CD4-positive, alpha-beta T cell treated with Interleukin-15 for 1 hour (primary cell): ENCODE measurements at places on chromosomes 16 and 17.
A peak's percentile ranks its signal among the peaks of the same experiment; 100 is the strongest.

GRCh38 chr17:79702034-79702433 is 28.7 kb upstream of the ENPP7 start:
- no peak for DNase-seq

DNA sequence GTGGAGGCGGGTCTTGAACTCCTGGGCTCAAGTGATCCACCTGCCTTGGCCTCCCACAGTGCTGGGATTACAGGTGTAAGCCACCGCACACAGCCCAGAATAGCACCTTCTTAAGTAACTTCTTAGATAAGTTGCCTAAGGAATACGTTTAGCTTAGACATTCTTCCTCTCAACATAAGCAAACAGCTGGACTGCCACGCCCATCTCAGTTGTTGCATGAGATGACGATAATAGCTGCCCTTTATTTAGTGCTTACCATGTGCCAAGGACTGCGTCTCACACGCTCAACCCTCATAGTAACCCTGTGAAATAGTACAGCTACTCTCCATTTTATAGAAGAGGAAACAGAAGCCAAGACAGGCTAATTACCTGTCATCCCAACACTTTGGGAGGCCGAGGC is 11.8 kb downstream of the HASPIN start:
- DNase-seq = no peak

GRCh38 chr16:67112591-67113399 is 3.1 kb downstream of the PHAF1 start:
- DNase-seq = no peak

DNA sequence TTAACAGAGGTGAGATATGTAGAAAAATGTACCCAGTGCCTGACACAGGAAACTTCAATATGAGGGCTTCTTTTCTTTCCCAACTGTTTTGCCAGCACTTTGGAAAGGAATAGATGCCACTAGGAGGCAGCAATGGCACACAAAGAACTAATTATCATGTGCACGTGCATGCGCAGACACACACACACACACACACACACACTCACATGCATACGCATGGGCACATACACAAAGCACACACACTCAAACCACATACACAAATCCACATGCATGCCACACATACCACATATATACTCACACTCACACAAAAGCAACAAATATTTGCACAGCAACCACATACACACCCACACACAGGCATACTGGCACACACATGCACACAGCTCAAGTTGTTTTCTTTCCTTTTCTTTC is 8.8 kb upstream of the CEP112 start:
- DNase-seq = peak; percentile 59

DNA sequence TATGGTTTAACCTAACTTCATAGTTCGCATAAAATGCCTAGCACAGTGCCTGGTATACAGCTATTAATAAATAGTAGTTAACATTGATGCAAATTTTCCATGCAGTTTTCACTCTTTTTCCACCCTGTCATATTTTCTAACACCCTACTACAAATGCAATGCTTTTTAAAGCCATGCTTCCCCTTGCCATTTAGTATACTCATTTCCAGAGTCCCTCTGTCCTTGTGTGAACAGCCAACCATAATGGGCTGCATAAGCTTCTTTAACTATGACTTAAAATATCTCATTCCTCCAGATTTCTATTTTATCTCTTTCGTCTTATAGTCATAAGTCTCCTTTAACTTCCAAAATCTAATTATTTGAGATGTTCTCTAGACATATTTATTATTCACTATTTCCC is 284.1 kb downstream of the GRIN2A start:
- DNase-seq = no peak

GRCh38 chr17:76820561-76820960 is 47.6 kb upstream of the MGAT5B start:
- no peak for DNase-seq

- DNase-seq = no peak
Measured at GRCh38 chr17:46876353-46876887, 25.0 kb downstream of the WNT9B start.

- DNase-seq = no peak
Measured at GRCh38 chr16:90010676-90011507, 8.4 kb downstream of the DBNDD1 start.

- DNase-seq = no peak
Measured at GRCh38 chr16:55571191-55571897, 4.9 kb downstream of the CAPNS2 start.

- no peak for DNase-seq
Measured at GRCh38 chr16:19639986-19640421, 78.0 kb downstream of the KNOP1 start.

GRCh38 chr17:51036084-51036483 is 84.6 kb downstream of the SPAG9 start:
- DNase-seq = no peak

- DNase-seq = peak; percentile 59
Measured at GRCh38 chr17:82985973-82986372, 93.4 kb upstream of the METRNL start.

DNA sequence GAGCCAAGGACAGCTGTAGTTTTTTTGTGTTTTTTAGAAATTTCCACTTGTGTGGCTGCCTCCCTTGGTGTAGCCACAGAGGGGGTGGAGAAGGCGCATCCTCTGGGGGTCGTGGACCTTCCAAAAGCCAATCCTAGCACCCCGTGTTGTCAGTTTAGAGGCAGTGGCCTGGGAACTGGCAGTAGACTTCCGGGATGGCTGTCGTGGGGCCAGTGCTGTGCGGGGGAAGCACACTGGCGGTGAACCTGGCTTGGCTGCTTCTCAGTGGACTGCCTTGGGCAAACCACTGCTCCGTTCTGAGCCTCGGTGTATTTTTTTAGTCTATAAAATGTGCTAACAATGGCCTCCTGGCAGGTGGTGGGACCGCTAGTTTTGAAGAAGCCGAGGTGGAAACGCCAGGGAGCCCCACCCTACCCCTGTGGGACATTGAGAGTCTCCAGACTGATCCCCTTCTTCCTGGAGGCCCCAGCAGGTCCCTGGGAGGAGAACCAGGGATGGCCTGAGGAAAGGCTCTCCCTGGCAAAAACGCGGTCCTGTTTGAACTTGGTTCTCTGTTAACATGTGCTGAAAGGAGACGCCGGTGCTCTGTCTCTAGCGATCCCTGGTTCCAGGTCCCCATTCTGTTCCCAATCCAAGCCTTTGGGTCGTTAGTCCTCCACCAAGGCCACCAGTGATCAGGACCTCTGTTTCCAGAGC is 125.7 kb downstream of the CMIP start:
- no peak for DNase-seq

DNA sequence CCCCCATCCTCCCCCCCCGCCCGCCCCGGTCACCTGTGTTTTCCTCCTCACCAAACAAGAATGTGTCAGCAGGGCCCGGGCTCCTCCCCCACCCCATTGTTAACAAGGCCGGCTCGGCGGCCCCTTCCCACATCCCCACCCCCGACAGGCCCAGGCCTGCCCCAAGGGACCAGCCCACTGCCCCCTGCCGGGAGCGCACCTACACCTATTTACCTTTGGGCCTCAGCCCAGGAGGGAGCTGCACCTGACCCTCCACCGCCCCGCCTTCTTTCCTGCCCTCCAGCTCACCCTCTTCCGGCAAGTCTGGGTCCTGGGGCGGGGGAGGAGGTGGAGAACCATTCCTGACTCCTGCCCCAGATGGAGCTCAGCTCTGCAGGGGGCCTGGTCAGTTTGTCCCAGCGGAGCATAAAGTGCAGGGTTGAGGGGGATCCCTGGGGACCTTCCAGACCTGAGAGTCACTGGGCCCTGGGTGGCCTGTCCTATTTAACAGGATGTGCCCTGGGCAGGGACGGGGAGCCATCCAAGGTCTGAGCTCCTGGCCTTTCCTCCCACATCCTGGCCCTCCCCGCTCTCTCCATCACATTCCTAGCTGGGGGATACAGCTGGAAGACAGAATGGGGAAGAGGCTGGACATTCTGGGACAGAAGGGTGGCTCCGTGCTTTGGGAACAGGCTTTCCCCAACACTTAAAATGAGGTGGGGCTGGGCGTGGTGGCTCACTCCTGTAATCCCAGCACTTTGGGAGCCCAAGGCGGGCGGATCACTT is 8.3 kb downstream of the FOXJ1 start:
- DNase-seq = no peak

DNA sequence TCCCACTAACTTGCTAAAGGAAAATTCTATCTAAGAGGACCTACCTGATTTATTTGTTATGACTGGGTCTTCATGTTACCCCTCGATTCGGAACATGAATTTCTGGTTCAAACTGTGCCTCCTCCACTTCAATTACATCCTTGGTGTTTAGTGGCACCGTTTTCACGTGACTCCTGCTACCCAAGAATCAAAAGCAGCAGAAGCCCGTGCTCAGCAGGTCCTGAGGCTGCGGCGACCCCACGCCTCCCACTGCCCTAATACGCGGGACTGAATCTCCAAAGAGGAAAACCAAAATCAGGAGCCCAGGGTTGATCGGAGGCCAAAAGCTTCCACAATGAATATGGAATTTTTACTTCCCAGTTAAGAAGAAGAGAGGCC is 94.0 kb upstream of the METRNL start:
- no peak for DNase-seq

DNA sequence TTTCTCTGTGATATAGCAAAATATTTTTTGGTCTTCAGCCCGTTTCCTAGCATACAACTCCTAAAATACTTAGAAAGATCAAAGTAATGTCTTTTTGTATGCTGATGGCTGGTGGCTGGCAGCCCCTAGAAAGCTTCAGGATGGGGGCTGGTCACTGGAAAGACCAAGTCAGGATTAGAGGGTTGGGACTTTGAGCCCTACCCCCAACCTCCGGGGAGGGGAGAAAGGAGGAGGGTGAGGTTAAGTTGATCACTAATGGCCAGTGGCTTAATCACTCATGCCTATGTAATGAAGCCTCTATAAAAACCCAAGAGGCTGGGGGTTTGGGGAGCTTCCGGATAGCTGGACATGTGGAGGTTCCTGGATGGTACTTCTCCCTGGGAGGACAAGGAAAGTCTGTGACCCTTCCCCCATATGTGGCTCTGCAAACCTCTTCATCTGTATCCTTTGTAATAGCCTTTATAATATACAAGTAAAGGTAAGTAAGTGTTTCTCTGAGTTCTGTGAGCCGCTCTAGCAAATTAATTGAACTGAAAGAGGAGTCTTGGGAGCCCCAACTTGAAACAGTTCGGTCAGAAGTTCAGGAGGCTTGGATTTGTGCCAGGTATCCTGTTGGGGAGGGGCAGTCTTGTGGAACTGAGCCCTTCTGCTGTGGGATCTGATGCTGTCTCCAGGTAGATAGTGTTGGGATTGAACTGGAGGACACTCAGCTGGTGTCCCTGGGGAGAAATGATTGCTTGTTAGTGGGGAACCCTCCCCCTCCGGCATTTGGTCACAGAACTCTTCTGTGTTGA is 3.5 kb downstream of the SLC7A6 start:
- no peak for DNase-seq

DNA sequence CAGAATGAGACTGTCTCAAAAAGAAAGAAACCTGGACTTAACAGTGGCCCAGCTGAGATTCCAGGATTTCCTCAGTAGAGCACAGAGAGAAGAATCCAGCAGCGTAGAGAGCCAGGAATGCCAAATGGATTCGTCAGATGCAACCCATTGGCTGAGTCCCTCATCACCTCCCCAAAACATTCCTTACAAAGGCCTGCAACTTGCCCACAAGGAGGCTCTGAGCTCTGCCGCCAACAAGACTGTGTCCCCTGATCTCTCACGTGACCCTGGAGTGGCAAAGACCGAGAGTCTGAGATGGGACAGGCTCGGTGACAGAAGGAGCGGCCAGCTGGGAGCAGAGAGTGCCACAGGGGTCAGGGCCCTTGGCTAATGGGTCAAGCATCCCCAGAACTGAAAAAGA is 6.9 kb upstream of the CHMP6 start:
- no peak for DNase-seq

DNA sequence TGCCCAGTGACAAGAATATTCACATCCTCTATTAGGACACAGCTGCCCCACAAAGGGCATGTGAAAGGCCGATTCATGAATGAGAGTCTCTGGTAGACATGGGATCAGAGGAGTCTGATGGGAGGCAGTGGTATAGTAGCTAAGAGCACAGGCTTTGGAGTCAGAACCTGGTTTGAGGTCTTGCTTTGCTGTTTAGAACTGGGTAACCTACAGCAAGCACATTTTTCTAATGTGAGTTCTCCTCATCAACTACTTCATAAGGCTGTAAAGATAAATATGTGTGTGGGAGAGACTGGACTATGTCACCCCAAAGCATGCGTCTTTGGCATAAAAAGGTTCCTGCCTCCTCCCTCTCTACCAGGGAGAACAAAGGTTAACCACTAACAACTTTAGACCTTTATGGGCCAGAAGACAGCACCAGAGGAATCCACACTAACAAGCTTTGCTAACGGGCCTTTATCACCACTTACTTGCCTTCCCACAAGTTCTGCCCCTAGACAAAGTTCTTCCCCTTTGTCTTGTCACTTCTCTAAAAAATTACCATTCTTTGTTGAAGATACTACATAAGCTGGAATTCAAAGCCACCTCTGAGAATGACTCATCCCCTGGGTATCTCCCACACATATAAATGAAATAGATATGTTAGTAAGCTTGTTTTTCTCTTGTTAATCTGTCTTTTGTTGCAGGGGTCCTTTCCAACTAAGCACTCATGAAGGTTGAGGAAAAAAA is 21.1 kb downstream of the CDR2 start:
- no peak for DNase-seq

DNA sequence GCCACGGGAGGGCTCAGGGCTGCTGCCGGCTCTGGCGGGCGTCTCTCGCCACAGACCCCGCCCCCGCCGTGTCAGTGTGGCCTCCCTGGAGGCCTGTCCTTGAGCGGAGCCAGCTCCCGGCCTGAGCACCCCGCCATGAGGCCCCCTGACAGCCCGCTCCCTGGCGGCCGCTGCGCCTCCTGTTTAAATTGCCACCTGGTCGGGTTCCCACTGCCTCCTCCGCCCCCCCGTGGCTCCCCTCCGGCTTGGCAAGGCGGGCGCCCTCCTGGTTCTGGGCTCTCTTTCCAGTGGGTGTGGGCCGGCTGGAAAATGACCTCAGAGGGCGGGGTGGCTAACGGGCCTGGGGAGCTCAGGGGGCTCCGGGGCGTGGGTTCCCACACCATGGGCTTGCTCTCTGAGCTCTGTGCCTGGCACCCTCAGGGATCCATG is 42.1 kb upstream of the SSTR5 start:
- no peak for DNase-seq

- no peak for DNase-seq
Measured at GRCh38 chr17:19753661-19754463, 5.8 kb upstream of the ALDH3A1 start.

DNA sequence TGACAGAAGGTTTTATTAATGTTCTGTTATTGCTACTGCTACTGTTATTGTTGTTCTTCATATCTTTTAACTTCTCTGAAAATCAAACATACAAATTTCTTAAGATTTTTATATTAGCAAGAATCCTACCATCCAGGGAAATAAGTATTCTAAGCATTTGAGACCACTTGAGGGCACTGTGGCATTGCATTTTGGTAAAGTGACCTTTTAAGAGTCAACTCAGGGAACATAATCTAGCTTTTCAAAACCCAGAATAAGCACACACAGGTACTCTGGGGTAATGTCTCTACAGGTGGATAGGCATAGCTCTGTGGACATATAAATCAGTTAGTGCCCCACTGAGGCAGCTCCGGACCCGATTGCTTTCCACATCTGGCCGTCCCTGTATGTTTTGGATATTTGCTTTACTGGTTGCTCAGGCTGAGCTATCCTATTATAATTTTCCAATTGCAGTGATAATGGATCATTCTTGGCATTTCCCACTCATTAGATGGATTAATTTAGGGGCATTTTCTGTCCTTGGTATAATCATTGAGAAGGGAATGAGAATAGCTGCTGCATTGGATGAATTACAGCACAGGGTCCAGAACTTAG is 1425.1 kb upstream of the CDH8 start:
- DNase-seq = no peak
